ENCODE measurements at places on chromosomes 5 and 9. TPM values are rescaled to one million over a fixed set of nuclear protein-coding genes. Genes with fewer than 3 reads are reported as not detected.

Gene NXNL2
- total RNA-seq = 0.23 TPM

Gene SOHLH1
- total RNA-seq = not detected

Gene ARHGEF39
- total RNA-seq = 36.4 TPM

Gene SRA1
- 40.5 TPM for total RNA-seq

Gene CCDC192
- 1.3 TPM for total RNA-seq

Gene TMC1
- total RNA-seq = 0.09 TPM

Gene ABCA1
- total RNA-seq = 33.3 TPM

DNA sequence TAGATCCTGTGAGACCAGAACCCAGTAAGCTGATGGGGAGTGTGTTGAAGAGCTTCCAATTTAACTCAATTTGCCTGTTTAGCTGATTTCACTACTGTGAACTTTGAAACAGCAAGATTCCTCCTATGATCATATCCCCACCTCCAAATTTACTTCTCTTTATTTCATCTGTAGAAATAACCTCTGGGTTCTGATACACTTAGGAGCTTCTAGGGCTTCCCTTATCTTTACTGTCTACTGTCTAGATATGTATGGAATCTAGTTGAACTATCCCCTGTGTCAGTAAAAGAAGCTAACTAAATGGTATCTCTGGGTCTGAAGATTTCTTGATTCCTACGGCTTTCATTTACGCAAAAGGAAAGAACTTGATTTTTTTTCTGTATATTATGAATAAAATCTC is 116.8 kb downstream of the GCNT1 start:
- no peaks in the 10 kb centered on the region for H3K4me1 ChIP-seq
- no peak overlapping the region for H3K4me3 ChIP-seq
- H3K27ac ChIP-seq = no peak overlapping the region

DNA sequence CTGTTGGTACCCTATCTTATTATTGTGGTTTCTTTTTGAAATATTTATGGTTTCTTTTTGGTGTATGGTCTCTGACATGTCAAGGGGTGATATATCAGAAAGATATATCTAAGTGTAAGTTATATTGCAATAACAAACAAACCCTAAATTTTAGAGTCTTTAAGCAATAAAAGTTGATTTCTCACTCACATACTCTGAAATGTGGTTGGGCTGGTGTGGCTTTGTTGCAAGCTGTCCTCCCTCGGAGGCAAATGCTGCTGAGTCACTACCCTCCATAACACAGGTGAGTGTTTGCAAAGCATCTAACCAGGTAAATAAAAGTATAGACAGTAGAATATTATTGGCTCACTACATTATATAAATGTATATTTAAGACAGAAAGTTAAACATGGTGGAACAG is 253.2 kb downstream of the CDH18 start:
- no peak for DNase-seq
- H3K4me3 ChIP-seq = no peak overlapping the region

DNA sequence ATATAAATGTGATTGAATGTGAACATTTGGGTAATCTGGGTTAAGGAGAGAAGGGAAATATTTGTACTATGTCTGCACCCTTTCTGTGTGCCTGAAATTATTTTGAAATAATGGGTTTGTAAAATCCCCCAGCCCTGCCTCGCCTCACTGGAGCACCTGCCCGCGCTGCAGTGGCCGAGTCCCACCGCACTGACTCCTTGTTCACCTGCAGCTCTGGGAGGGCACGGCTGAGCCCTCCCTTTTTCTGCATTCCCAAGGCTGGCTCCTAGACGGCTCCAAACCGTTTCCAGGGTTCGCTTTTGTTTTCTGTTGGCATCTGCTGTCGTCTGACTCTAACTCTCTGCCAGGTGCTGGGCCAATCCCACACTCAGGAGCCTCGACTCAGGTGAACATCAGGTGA is 17.6 kb upstream of the PPP1R26 start:
- H3K4me1 ChIP-seq = no peaks in the 10 kb centered on the region
- no peak overlapping the region for H3K27ac ChIP-seq
- H3K27me3 ChIP-seq = no peaks in the 10 kb centered on the region
- DNase-seq = no peak

DNA sequence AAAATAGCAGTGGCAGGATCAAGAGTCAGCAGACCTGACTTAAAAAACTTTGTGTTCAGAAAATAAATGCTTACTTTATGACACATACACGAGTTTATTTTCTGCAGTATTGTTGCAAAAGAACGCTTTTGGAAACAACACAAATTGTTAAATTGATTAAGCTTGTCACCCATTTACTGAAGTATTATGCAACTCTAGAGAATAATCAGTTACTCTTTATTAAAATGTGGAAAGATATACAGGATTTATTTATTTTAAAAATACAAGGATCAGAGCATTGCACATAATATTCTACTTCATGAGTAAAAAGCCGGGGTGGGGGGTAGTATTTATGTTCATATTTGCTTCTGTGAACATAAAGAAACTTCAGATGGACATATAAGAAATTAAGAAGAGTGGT is 20.0 kb downstream of the FYB1 start:
- H3K36me3 ChIP-seq = no peaks in the 10 kb centered on the region
- no peak overlapping the region for H3K27ac ChIP-seq
- H3K4me1 ChIP-seq = no peaks in the 10 kb centered on the region
- no peaks in the 10 kb centered on the region for H3K27me3 ChIP-seq

- H3K36me3 ChIP-seq = no peaks in the 10 kb centered on the region
- H3K4me3 ChIP-seq = no peak overlapping the region
- H3K4me1 ChIP-seq = no peaks in the 10 kb centered on the region
- H3K27ac ChIP-seq = no peak overlapping the region
These were observed 624.1 kb downstream of the ISL1 start for GRCh38 chr5:52007230-52007858.

- no peak overlapping the region for H3K4me3 ChIP-seq
- H3K36me3 ChIP-seq = no peaks in the 10 kb centered on the region
- no peaks in the 10 kb centered on the region for H3K27me3 ChIP-seq
- no peak for DNase-seq
These were observed 181.3 kb downstream of the ESM1 start for GRCh38 chr5:54804086-54804485.

DNA sequence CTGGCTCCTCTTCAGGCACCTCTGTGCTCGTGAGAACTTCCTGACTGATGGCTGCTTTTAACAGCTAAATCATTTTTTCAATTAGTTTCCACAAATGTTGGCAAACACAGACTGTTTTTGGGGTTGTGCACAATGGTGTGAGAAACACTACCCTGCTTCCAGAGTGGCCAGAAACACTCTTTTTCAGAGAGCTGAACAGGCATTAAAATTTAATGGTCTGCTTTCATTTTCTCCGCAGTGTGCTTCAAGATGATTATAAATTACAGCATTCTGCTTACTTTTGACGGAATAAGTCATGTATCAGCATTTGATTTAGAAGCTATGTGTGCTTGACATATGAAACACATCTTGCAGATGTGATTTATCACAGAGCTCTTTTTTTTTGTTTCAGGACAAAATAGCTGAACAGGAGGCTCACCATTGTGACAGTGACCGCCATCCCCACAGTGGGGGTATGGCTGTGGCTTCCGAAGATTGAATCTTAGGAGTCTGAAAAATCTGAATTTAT is 454.5 kb upstream of the ZNF608 start:
- no peaks in the 10 kb centered on the region for H3K36me3 ChIP-seq
- peaks cover 14% of the 10 kb centered on the region for H3K27me3 ChIP-seq
- H3K4me1 ChIP-seq = peaks cover 10% of the 10 kb centered on the region

DNA sequence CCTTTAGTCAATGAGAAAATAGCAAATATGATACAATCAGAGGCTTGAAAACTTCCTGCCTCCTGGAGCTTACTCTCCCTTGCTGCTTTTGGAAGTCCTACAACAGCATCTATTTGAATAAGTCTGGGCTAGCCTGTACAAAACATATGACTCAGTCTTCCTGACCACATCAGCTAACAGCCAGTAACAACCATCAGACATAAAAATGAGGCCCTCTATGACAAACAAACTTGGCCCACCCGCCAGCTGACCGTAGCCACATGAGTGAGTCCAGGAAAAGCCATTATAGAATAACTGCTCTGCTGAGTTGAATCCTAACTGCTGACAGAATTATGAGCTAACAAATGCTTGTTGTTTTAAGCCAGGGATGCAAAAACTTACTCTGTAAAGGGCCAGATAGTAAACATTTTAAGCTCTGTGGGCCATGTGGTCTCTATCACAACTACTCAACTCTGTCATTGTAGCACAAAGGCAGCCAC is 347.6 kb downstream of the PTPRD start:
- DNase-seq = no peak
- H3K4me3 ChIP-seq = no peak overlapping the region
- no peak overlapping the region for H3K27ac ChIP-seq

- H3K4me3 ChIP-seq = no peak overlapping the region
- DNase-seq = no peak
- no peaks in the 10 kb centered on the region for H3K4me1 ChIP-seq
- no peaks in the 10 kb centered on the region for H3K27me3 ChIP-seq
- no peaks in the 10 kb centered on the region for H3K36me3 ChIP-seq
- no peak overlapping the region for H3K27ac ChIP-seq
These were observed 18.1 kb downstream of the MAMDC2 start for GRCh38 chr9:70061776-70062175.

DNA sequence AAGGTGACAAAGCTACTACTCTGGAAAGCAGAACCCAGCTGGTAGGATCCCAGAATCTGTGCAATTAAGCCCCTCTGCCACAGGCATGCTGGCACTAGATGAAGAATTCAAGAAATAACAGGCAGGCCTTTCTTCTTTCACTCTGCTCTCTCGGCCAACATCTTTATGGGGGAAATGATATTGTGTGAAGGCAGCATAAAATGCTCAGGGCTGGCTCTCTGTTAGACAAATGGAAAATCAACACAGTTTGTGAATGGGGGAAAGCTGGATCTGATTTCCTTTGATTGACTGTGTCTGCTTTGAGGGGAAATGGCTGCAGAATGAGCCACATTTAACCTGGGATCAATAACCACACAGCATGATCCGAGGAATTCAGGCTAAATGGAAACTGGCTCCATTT is 29.1 kb upstream of the AKNA start:
- H3K27me3 ChIP-seq = no peaks in the 10 kb centered on the region
- H3K4me3 ChIP-seq = no peak overlapping the region
- no peaks in the 10 kb centered on the region for H3K36me3 ChIP-seq
- H3K4me1 ChIP-seq = peaks cover 2% of the 10 kb centered on the region
- peak overlapping the region; percentile 60 for H3K27ac ChIP-seq

GRCh38 chr9:91949392-91949945 is 559 bp downstream of the ROR2 start:
- peak; percentile 77 for DNase-seq
- no peaks in the 10 kb centered on the region for H3K27me3 ChIP-seq
- H3K4me1 ChIP-seq = peaks cover 7% of the 10 kb centered on the region

- H3K36me3 ChIP-seq = no peaks in the 10 kb centered on the region
- H3K4me3 ChIP-seq = no peak overlapping the region
- H3K4me1 ChIP-seq = no peaks in the 10 kb centered on the region
- no peak for DNase-seq
These were observed 217.5 kb downstream of the EBF1 start for GRCh38 chr5:158882236-158882635.

DNA sequence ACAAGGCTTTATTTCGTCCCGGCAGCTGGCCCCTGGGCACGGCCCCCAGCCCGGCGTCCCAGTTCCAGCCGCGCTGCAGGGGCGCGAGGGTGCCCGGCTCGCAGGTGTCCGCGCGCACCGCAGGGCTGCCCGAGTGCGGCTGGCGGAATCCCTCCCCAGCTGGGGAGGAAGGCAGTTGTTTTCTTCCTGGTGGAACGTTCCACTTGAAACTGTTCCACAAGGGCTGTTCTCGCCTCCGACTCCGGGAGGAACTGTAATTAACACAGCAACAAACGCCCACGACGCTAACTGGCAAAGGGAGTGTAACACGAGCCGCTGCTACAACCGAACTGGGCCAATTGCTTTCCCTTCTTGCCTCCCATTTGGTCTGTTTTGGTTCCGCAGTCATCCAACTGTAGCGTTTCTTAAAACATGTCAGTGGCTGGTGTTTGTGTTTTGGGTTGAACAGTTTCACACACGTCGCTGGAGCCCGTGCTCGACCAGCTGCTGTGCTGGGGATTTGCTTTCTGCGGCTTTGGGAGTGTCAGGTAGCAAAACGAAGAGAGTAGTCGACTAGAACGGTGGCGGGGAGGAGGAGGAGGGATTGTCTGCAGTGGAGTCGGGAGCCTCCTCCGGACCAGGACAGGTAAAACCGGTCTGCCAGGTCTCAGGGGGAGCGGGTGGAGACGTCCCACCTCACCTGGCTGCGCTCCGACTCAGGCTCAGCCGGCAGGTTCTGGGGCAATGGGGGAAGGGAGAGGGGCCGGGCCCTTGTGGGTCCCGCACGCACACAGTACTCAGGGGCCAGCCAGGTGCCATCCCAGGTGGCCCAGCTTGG is 131.6 kb upstream of the NIPBL start:
- peaks cover 67% of the 10 kb centered on the region for H3K27me3 ChIP-seq
- peak; percentile 97 for DNase-seq
- no peak overlapping the region for H3K27ac ChIP-seq
- H3K36me3 ChIP-seq = no peaks in the 10 kb centered on the region

DNA sequence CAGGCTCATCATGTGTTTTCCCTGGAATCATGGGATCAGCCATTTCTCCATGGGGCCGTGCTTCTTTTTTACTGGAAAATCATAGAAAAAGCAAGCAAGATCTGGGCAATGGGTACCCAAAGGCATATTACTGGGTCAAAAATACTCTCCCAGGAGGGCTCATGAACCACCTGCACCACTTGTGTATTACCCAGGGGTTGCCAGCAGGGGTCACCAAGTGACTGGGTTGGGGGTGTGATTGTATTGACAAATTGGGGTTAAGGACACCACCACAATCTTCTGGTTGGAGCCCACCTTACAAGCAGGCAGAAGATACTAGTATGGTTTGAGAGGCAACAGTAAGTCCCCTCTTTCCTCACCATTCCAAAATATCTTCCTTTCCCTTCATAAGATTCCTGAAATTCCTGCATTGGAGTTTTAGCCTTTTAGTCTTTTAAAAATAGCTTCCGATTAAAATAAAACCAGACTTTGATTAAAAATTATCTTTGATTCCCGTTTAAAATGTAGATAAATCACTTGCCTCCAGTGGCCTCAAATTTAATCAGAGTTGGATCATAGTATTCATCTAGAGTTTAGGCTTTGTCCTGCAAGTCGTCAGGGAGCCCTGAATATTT is 603.3 kb downstream of the KIF4B start:
- no peaks in the 10 kb centered on the region for H3K27me3 ChIP-seq
- peak; percentile 94 for DNase-seq
- peaks cover 11% of the 10 kb centered on the region for H3K4me1 ChIP-seq

GRCh38 chr9:87567983-87568382 is 70.3 kb downstream of the DAPK1 start:
- DNase-seq = no peak
- H3K27me3 ChIP-seq = no peaks in the 10 kb centered on the region
- no peak overlapping the region for H3K27ac ChIP-seq
- no peak overlapping the region for H3K4me3 ChIP-seq
- peaks cover 28% of the 10 kb centered on the region for H3K36me3 ChIP-seq
- peaks cover 20% of the 10 kb centered on the region for H3K4me1 ChIP-seq

DNA sequence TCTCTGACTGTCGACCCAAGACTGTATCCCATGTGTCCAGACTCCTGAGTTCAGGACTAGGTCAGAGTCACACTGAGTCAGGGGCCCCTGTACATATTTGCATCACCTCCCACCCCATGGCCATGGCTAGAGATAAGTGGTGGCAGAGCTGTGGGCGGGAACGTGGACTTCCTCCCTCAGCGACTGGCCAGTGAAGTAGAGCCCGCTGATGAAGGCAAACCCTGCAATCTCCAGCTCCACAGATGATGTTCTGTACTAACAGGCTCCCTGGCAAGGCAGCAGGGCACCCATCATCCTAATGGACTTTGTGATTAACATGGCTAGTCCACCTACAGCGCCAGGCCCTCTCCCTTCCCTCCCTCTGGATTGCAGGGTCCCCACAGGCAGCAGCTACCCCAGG is 110.5 kb upstream of the LRRTM2 start:
- H3K4me3 ChIP-seq = no peak overlapping the region
- no peaks in the 10 kb centered on the region for H3K27me3 ChIP-seq
- H3K36me3 ChIP-seq = no peaks in the 10 kb centered on the region

GRCh38 chr5:98905857-98906688 is 22.7 kb downstream of the CHD1 start:
- H3K27ac ChIP-seq = no peak overlapping the region
- no peaks in the 10 kb centered on the region for H3K4me1 ChIP-seq
- no peak overlapping the region for H3K4me3 ChIP-seq

Measured in endodermal cell (in vitro differentiated cells).